ENCODE measurements at places on chromosomes 2 and 18. TPM values are rescaled to one million over a fixed set of nuclear protein-coding genes. Genes with fewer than 3 reads are reported as not detected.

- no peak for DNase-seq
Observed at GRCh38 chr18:78892177-78892576, 87.4 kb upstream of the SALL3 start.

DNA sequence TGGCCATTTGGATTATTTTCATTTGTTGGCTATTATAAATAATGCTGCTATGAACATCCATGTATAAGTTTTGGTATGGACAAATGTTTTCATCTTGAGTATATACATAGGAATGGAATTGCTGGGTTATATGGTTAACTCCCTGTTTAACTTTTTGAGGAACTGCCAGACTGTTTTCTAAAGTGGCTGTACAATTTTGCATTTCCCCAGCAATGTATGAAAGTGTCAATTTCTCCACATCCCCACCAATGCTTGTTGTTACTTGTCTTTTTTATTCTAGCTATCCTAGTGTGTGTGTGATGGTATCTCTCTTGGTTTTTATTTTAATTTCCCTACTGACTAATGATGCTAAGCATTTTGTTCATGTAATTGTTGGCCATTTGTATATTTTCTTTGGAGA lies 90.6 kb upstream of the CYP26B1 start:
- DNase-seq, result no peak

DNA sequence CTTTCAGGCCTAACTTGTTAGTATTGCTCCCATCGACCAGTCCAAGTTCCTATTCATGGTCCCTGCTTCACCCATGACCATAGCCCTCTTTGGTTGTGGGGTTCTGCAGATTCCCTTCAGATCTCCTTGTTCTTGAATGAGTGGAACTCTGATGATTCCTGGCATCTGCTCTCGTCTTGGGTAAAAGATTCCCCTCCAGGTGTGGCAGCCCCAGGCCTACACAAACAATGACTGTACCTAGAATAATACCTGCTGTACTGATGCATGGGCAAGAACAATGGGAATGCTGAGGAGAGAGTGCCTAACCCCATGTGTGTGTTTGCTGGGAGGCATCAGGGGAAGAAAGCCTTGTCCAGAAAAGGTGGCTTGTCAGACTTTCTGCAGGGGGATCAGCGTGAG lies 39.2 kb upstream of the MRPL19 start:
- no peak for DNase-seq

GRCh38 chr18:63043516-63043915 lies 276.1 kb downstream of the BCL2 start:
- DNase-seq, result no peak

DNA sequence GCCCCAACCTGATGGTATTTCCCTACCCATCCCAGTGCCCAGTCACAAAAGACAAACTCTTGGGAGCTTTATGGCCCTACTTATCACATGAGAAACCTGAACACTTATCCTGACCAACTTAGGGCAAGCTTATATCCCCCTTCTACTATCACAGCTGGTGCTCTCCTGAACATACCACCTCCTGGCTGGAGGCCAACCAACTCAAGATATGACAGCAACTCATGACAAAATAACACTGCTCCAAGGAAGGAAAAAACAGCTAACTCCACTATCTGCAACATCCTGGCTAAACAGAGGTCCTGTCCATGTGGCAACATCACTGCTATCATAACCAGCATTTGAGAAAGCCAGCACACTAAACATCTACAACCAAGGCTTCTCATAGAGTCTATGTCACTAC lies 20.9 kb upstream of the CLASP1 start:
- no peak for DNase-seq

The ADAM23 gene
- 28.1 TPM for total RNA-seq

Measured in CD4-positive, alpha-beta memory T cell (primary cell).